Pancreas (tissue), 10 donors: ENCODE measurements at places on chromosomes 3 and 15. TPM values are rescaled to one million over a fixed set of nuclear protein-coding genes. Genes with fewer than 3 reads are reported as not detected.

The PLS1 gene
- 9.1 TPM for total RNA-seq

The CELSR3 gene
- total RNA-seq: 1.8 TPM

The CYP11A1 gene
- not detected for total RNA-seq

The EPHB1 gene
- total RNA-seq: 0.55 TPM

The ZPLD1 gene
- 0.18 TPM for total RNA-seq

The TEX9 gene
- total RNA-seq: 5.7 TPM

The FSIP1 gene
- 0.39 TPM for total RNA-seq

The NANOGP8 gene
- total RNA-seq: 0.69 TPM

The KCNAB1 gene
- total RNA-seq: 1.4 TPM

The GPR156 gene
- 0.16 TPM for total RNA-seq

The ABI3BP gene
- total RNA-seq: 3.1 TPM

The CCR3 gene
- total RNA-seq: 0.22 TPM

The SCG5 gene
- 13.6 TPM for total RNA-seq

The UNC13C gene
- 0.03 TPM for total RNA-seq

The NOP10 gene
- total RNA-seq: 30.4 TPM

The PAK6 gene
- total RNA-seq: 5.7 TPM

The ACTC1 gene
- 0.13 TPM for total RNA-seq

The MELTF gene
- total RNA-seq: 21.7 TPM

The MORC1 gene
- not detected for total RNA-seq

The EIF5A2 gene
- 1.9 TPM for total RNA-seq

The DPPA2 gene
- total RNA-seq: not detected
